Stimulated activated CD8-positive, alpha-beta memory T cell treated with anti-CD3 and anti-CD28 coated beads, Interleukin-7, amount 100 ng/mL, for 24 hours (primary cell): ENCODE measurements at places on chromosomes 16 and 17.

- DNase-seq: no peak
These were observed 15.3 kb upstream of the OGFOD3 start for GRCh38 chr17:82433560-82434215.

- DNase-seq: no peak
These were observed at the start of gene RARA for GRCh38 chr17:40309031-40309948. RARA (plus strand) TSS chr17:40309180; CDS start chr17:40331219, 22,039 bp downstream.

DNA sequence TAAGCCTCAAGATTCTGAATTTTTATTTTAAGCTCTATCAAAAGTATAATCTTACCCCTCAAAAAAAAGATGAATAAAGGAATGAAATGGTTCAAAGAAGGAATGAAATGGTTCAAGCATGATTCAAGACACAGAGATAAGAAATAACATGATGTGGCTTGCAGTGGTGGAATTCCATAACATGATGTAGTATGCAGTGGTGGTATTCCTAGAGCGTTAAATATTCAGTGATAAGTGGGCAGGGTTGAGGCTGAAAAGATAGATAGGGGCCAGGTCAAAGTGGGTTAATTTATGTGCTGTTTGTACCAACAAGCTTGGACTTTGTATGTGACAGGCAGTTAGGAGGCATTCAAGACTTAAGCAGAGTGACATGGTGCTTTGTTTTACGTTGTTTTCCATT is 29.6 kb downstream of the TNRC6A start:
- no peak for DNase-seq

DNA sequence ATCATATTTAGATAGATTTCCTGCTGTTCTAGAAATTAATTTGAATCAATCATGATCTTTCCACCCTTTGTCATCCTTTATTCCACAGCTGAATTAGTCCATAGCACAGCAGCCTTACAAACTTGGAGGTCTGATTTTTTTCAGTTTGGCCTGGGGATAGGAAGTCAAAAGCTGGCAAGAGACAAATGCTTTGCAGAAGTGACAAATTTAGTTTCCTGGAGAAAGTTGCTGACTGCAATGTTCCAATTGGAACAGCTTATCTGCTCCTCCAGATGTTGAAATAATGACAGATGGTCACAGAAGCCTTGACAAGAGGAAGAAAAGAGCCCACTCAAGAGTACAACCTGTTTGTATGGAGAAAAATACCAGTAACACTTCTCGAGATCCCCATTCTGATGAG is 1276.1 kb upstream of the CDH8 start:
- no peak for DNase-seq

GRCh38 chr16:49899991-49900695 is 44.2 kb upstream of the ZNF423 start:
- DNase-seq: no peak

DNA sequence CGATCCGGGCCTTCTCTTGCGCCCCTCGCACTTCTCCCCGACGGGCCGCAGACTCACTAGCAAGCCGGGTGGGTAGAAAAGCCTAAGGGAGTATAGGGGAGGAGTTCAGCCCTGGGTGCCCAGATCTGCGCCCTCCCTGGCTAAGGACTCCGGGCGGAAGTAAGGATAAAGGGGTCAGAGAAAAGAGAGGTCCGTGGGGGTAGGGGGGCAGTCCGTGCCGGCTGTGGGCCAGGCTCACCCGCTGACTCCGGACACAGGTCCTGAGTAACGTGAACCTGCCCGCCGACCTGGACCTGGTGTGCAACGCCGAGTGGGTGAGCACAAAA is 1.8 kb downstream of the NAGS start:
- no peak for DNase-seq

- DNase-seq: no peak
These were observed 868 bp downstream of the KCNJ12 start for GRCh38 chr17:21376759-21377690.

- DNase-seq: no peak
These were observed 9.8 kb upstream of the CSNK1D start for GRCh38 chr17:82283208-82283749.

GRCh38 chr17:72005332-72006163 is 115.3 kb upstream of the SOX9 start:
- no peak for DNase-seq

- no peak for DNase-seq
These were observed 148.1 kb downstream of the SOCS1 start for GRCh38 chr16:11107780-11108465.

GRCh38 chr17:79917902-79918484 is 78.8 kb upstream of the CBX4 start:
- DNase-seq: no peak

GRCh38 chr17:7444682-7445618 is at the start of gene CHRNB1:
CHRNB1 (plus strand) TSS chr17:7445061; CDS start chr17:7445128, 67 bp downstream.
- DNase-seq: no peak

- DNase-seq: no peak
These were observed 661 bp downstream of the RFWD3 start for GRCh38 chr16:74666010-74666421.

GRCh38 chr17:8870406-8871040 is 3.0 kb upstream of the PIK3R6 start:
- no peak for DNase-seq

DNA sequence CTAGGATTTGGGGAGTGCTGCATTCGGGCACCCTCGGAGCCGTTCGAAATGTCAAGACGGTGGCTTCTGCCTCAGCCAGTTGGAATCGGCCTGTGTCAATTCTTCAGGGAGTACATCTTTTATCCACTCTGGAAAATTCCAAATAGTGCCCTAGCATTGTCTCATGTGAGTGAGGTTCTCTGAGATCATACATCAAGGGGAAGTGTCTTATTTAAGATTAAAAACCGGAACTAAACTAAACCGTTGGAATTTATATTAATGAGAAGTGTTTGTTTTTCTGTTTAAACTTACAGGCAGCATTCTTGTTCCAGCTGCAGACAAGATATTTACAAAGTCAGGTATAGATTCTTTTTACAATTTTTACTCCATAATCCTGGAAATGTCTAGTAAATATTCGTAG is 56.8 kb downstream of the SLC47A1 start:
- DNase-seq: no peak

DNA sequence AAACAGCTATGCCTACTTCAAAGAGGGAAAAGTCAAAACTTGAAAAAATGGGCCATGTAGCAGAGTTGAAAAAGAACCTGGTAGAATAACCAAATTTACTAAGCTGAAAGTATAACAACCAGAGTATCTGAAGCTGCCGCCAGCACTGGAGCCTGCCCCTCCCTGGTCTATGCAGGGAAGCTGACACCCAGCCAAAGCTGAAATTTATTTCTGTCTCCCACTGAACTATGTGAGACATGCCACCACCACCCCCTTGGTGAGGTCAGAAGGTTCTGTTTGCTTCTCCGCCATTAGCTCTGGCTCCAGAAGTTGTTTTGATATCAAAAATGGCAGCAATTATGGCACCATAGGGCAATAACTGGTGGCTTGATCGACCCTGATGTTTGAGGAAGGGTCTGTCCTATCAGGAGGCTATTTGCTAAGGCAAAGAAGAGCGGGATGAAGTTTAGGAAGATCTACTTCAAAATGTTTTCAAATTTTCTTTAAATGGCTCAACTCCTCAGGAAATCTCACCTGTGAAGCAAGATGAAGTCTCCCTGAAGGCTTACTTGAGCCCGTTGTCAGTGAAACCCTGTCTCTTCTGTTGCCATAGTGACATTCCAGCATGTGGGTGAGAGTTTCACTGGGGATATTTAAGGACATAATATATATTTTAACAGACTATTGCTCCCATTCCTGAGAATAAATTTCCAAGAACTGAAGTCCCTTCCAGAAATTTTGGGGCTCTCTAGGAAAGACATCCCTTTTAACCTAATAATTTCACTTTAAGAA is 122.0 kb downstream of the COPRS start:
- DNase-seq: no peak

DNA sequence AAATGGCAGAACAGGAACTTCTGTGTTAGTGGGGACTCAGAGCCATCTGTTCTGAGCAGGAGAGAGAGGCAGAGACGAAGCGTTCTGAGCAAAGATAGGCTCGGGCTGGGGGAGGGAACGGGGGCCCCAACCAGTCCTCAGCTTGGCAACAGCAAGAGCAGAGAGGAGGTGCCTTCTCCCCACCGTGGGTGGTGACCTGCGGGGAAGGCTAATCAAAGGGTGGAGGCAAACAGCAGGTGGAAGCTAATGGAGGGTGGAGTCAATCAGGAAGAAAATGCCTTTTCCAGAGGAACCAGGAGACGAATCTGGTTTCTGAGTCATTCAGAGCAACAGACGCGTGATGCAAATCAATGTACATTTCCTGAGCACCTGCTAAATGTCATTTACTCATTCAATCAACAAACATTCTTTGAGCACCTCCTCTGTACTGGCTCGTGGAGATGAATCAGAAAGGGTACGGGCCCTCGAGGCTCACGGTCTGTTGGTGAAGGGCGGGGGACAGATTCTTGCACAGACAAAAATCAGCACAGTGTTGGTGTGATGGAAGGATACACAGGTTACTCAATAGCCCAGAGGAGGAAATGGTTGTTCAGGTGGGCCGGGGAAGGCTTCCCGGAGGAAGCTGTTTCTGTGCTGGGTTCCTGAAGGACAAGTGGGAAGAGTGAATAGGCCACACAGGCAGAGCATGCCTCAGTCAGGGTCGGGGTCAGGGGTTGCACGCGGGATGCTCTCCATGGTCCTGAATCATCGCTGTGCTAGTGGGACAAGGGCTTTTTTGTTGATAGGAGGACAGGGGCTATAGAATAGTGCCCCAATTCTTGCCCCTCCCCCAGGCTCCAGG is 5.7 kb upstream of the SPNS2 start:
- no peak for DNase-seq

- no peak for DNase-seq
These were observed 643 bp downstream of the HIGD1B start for GRCh38 chr17:44848257-44848795.

DNA sequence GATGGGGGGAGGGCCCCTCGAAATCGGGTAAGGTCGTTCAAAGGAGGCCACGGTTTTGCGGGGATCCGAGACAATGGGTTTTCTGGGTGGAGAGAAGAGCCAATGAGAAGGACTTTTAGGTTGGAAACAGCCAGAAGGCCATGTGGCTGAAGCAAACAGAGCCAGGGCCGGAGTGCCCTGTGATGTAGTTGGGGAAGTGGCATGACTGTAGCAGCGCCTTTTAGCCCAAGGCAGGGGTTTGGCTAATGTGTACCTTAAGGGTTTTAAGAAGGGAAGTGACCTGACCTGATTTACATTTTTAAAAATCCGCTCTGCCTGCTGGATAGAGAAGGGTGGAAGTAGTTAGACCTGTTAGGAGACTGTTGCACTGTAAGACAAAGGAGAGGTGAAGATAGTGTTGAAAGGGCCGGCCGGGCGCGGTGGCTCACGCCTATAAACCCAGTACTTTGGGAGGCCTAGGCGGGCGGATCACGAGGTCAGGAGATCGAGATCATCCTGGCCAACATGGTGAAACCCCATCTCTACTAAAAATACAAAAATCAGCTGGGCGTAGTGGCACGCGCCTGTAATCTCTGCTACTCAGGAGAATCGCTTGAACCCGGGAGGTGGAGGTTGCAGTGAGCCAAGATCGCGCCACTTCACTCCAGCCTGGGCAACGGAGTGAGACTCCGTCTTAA is 1.0 kb downstream of the LYRM1 start:
- DNase-seq: no peak

DNA sequence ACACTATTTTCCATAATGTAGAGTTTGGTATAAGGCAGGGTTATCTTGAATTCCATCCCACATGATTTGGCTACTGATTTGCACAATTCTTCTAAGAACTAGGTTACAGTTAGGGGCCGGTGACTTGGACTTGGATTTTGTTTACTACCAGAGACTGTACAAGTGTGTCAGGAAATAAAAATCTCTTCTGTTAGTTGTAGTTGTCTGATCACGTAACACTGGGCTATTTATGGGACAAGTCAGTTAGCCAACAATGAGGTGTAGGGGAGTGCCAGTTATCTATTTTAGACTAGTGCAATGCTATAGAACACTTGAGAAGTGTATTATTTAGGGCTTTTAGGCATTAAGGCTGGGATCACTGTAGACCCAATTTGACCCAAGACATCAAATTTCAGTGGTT is 39.7 kb upstream of the GHDC start:
- DNase-seq: no peak

GRCh38 chr16:57645691-57646387 is 17.4 kb downstream of the ADGRG1 start:
- no peak for DNase-seq

DNA sequence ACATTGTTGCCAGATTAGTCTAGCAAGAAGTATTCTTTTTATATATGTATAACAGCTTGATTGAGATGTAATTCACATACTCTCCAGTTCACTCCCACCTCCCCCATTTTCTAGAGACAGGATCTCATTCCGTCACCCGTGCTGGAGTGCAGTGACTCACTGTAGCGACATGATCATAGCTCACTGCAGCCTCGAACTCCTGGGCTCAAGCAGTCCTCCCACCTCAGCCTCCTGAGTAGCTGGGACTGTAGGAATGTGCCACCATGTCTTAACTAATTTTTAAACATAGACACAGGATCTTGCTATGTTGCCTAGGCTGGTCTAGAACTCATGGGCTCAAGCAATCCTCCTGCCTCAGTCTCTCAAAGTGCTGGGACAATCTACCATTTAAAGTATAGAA is 3.3 kb upstream of the RSAD1 start:
- no peak for DNase-seq

DNA sequence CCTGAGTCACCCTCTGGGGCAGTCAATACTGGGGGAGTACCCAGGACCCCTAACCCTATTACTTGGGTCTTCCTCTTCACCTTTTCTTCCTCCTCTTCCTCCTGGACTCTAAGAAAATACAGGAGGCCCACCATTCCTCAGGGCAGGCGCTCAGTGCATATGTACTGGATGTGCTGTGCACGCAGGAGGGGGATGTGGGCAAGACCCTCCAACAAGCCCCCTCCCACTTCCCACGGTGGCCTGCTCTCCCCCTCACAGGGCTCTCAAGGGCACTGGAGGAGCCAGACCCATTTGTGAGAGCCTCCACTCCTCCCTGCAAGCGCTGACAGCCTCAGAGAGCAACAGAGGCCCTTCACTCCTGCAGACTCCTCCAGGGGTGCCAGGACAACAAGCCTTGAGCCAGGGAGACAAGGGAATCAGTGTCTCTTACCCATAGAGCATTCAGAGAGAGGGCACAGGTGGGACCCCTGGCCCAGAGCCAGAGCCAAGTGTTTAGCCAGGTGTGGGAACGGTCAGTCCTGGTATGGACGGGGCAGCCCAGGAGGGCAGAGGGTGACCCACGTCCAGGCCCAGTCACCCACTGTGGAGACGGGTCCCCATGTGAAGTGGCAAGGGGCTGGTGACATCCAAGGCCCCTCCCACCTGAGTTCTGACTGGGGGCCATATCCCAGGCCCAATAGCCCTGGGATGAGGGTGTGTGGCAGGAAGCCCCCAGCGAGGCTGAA is 27.3 kb upstream of the KSR1 start:
- DNase-seq: no peak

DNA sequence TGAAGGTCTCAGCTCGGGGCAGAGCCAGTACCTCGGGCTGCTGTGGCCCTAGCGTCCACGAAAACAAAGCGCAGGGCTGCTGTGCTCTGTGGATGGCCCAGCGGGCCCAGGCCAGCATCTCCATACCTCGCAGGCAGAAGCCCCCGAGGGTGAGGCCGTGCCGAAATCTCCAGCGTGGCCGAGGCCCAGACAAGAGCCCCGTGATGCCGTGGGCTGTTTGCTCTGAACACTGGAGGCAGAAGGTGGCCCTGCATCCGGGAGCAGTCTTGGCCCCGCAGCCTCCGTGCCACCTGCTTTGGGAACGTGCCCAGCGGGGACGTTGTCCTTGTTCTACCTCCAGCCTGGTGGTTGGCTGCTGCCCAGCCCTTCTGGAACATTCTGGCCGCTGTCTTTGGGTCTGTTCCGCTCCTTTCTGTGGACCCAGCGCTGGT is 121.4 kb downstream of the BANP start:
- DNase-seq: no peak
